Stimulated activated CD4-positive, alpha-beta T cell treated with anti-CD3 and anti-CD28 coated beads, Interleukin-4, amount 100 ng/mL, for 1 hour (primary cell): ENCODE measurements at places on chromosomes 7 and 10.

- no peak for DNase-seq
These were observed 26.4 kb upstream of the HSPA12A start for GRCh38 chr10:116768786-116769185.

- no peak for DNase-seq
These were observed 40.3 kb downstream of the PDGFA start for GRCh38 chr7:479115-479947.

- no peak for DNase-seq
These were observed 63.4 kb downstream of the RNF32 start for GRCh38 chr7:156703773-156704482.

GRCh38 chr10:132716691-132717490 is 69.1 kb downstream of the NKX6-2 start:
- DNase-seq: no peak

DNA sequence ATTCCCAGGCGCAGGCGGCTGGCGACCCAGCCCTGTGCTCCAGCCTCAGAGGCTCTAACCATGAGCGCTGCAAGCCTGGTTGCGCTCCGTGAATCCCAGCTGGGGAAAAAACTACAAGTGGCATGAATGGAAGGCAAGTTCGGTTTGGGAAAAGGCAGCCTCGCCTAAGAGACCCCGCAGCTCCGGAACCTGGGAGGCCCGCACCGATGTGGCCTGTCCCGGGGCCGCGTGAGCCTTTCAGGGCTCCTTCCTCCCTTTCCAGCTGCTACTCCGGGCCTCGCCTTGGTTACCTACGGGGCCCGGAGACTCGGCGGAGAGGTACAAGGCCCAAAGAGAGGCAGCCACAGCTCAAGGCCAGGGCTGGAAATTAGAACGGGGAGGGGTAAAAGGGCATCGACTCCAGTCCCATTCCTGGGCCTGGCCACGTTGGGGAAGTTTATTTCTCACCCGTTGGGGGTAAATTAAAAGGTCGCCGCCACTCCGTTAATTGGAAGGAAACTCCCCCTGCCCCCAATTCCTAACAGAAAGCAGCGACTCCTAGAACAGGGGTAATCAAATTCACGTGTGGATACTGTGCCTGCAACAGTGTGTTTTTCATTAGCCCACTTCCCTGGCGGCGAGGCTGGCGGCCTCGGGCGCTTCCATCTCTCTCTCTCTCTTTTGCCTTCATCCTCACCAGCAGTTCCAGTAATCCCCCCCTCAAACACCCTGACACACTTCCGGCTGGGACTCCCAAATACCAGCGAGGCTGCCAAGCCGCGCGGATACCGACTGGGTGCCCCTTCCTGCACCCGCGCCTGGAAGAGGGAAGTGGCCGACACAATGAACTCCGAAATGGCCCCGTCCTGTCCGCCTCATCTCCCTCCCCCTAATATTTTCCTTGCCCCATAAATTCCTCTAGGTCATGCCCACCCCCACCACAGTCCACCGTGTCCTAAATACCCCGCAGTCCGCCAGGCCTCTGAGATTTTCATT is 1.5 kb upstream of the HOXA9 start:
- no peak for DNase-seq

DNA sequence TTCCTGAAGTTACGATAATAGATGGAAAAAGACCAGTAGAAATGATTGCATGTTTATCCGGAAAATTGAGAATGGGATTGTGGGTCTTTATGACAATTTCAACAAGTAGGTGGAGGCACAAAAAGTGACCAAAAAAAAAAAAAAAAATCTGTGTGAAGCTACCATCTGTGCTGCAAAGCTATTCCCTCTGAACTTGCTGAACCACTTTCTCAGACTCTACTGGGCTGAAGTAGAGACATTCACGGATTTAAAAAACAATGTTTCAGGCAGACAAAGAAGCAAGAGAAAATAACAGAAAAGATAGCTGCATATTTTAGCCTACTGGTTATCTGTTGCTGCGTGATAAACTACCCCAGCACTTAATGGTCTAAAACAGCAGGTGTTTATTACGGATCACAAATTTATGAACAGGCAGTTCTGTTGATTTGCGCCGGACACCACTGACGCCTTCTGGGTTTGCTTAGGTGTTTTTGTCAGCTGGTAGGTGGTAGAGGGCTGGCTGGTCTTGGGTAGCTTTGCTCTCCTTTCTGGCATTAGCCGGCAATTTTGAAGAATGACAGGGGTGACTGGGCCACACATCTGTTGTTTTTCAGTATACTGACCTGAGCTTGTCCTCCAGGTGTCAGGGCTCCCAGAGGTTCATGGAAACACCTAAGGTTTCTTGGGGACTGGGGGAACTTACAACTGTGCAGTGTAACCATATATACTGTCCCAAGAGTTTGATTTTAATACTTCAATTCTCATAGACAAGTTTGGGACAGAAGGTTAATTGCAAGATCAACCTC is 665.1 kb downstream of the CCSER2 start:
- no peak for DNase-seq

- DNase-seq: no peak
These were observed 256.7 kb upstream of the NPVF start for GRCh38 chr7:25485026-25485425.

DNA sequence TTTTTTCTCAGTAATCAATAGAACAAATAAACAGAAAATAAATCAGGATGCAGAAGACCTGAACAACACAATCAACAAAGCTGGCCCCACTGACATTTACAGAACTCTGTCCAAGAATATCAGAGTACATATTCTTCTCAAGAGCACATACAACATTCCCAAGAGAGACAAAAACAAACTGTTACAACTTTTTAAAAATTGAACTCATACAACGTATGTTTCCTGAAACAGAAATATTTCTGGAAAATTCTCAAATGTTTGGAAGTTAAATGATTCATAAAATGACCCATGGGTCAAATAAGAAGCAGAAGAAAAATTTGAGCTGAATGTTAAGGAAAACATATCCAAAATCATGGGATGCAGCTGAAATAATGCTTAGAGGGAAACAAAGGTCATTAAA is 93.9 kb upstream of the VIPR2 start:
- DNase-seq: no peak

GRCh38 chr7:39433550-39433949 is 132.7 kb upstream of the YAE1 start:
- DNase-seq: no peak

DNA sequence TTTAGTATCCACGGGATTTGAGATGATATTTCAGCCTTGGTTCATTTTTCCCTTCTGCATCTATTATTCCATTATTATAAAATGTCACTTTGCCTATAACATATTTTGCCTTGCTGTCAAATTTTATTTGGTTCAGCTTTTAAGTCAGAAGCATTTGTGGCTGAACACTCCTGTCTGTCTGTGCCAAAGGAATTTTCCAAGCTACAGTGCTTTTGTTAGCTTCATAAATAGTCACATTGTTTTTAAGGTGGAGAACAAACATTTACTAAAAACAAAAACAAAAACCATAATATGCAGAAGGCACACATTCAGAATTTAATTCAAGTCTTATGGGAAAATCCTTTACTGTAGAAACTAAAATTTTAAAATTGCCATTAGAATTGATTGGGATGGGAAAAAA is 33.8 kb upstream of the ELMO1 start:
- no peak for DNase-seq

- no peak for DNase-seq
These were observed 189.8 kb downstream of the JCAD start for GRCh38 chr10:29869593-29869992.

DNA sequence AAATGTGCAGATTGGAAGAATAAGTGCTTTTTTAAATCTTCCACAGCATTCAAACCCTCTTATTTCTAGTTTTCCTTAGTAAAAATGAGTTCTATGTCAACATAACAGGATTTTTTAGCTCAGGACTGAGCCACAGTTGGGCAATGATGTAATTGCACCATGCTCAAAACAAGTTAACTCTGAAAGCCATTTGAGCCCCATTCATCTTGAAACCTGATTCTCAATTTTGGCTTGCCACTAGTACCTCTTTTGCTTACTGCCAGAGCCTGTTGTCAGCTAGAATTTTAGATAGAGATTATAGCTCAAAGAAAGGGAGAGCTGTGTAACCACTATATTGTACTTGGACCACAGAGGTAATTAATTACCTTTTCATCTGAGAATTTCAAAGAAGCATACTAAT is 1028.5 kb upstream of the PHF14 start:
- DNase-seq: no peak

DNA sequence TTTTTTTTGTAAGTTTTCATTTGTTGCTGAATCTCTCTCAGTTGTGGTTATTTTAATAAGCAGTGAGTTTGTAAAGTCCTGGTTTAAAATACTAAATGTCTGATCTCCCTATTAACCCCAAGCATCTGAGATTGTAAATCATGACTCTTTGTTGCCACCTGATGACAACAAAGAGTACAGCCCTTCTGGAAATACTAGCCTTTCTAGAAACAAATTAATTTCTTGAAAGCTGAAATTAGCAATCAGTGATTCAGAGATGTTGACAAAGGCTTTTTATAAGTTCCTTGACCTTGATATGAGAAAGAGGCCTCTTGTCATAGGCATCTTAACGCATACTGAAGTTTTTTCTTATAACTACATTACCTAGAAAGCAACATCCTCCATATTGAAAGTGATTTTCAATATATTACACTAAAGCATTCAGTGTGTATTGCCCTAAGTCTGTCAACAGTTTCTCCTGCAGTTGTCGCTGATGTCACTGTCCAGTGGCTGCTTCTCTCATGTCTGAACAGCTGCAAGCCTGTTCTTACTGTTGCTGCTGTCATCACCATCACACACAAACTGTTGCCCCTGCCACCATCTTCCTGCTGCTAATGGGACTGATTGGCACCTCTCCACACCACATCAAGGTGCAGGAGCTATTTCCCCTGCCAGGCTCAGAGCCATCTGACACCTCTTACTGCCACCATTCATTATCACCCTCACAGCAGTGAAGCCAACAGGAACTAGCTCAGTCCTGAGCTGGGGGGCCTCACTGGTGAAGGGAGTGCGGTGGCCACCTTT is 95.1 kb upstream of the LRGUK start:
- DNase-seq: no peak

DNA sequence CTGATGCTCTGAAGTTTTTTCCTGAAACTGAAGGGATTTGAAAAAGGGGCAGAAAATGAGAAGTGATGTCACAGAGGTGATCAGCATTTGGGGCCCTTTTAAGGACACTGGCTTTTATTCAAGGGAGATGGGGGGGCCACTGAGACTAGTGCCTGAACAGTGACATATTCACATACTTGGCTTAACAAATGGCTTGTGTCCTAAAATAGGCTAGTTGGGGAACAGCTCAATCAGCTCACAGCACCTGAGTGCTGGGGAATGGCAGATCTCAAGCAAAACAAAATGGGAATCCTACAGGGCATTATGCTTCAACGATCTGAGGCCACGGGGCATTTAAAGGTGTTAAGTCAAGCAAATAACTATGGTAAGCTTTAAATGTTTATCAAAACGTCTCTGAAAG is 90.1 kb downstream of the UBE2H start:
- no peak for DNase-seq

GRCh38 chr7:33832271-33832721 is 73.0 kb upstream of the BMPER start:
- no peak for DNase-seq

- no peak for DNase-seq
These were observed 66.7 kb upstream of the PDZD8 start for GRCh38 chr10:117441812-117442443.

DNA sequence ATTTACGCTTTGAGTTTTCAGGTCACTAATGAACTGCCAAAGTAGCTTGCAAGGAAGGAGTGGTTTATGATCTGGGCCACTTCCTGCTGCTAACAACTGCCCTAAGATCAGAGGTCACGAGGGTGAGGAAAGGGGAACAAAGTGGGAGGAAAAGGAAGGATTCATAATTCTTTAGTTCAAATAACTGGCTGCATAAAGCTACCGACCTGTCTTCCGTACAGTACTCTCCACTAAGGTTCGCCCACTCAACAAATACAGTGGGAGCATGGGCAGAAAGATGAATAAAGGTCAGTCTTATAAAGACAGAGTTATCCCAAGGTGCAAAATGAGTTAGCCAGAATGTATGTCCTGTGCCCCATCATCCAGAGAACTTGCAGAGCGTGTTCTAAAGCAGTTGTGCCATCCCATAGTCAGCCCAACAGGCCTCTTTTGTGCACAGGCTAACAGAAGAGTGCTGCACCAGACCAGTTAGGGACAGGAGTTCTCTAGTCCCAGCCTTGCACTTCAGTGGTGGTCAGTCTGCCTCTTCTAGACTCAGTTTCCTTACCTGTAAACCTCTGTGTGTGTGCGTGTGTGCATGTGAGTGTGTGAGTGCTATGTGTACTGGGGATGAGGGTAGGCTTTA is 65.9 kb downstream of the CREB3L2 start:
- DNase-seq: no peak

- DNase-seq: no peak
These were observed 25.6 kb downstream of the PRLHR start for GRCh38 chr10:118569882-118570252.

- DNase-seq: no peak
These were observed 154.9 kb upstream of the TNRC18 start for GRCh38 chr7:5578495-5578894.

GRCh38 chr10:14384116-14384730 is 53.5 kb upstream of the FRMD4A start:
- DNase-seq: no peak

DNA sequence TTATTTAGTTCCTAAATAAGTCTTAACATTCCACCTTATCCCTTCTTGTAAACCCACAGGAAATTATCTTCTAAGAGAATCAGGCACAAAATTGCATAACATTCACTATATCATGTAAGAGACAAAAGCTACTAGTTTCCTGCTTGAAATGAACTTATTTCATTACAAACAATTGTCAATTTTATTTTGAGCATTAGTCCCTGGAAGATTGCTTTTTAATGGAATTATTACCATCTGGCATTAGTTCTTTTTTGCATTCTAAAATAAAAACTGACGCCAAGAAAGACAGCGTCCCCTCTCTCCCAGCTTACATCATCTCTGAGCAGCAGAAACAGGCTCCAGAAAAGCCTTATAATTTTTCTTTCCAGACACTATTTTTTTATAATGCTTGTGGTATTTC is 121.8 kb downstream of the NOC3L start:
- no peak for DNase-seq

- DNase-seq: no peak
These were observed 63.1 kb upstream of the DUSP5 start for GRCh38 chr10:110434489-110435096.

- no peak for DNase-seq
These were observed 270.5 kb downstream of the CREB5 start for GRCh38 chr7:28682801-28683200.
